Fibroblast of skin of abdomen (primary cell): ENCODE measurements at places on chromosomes 5 and 9.
A peak's percentile ranks its signal among the peaks of the same experiment; 100 is the strongest.

DNA sequence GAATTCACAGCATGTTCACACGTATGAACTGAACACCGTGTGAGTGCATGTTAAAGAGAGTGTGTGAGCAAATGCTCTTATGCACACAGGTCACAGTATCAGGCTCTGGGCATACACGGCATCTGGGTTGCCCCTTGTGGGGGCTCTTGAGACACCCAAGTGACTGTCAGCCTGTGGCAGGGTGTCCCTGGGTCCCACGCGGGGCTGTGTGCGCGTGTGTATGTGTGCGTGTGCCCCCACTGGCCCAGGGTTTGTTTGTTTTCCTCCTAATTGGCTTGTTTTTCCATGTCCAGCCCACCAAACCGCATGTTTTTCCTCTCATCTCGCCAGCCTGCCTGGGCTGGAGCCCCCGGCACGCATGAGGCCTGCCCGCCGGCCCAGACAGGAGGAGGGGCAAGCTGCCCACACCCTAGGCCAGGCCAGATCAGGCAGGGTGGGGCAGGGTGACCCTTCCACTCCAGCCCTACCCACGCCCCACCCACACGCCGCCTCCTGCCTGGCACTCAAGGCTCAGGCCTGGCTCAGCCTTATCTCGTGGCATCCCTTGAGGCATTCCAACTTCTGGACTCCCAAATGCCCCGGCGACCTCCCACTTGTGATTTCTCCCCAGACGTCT is 28.8 kb downstream of the CNTFR start:
- no peak for DNase-seq

DNA sequence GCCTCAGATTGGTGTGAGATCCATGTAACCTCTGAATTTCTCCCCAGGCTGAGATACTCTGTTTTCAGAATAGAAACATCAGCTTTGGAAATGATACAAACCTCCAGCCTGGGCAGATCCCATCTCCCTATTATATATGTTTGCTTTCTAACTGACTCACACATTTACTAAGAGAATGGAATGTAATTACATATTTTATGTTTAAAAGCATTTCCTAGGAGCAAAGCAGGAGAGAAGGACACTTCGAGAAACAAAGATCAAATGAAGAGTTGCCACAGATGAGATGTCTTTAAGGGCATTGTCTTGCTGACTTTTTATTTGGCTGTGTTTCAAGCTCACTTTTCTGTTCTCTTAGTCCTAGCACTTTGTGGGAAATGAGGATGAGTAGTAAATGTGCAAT is 96.3 kb downstream of the CDH18 start:
- peak; percentile 74 for DNase-seq

DNA sequence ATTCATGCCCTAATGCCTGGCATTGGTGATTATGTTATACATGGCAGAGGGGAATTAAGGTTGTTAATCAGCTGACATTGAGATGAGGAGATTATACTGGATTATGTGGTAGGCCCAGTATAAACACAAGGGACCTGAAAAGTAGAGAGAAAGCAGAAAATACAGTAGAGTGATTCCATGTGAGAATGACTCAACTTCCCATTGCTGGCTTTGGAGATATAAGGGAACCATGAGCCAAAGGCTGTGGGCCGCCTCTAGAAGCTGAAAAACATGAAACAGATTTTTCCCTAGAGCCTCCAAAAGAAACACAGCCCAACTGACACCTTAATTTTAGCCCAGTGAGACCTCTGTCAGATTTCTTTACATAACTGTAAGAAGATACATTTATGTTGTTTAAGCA is 65.0 kb upstream of the CTXN3 start:
- no peak for DNase-seq

GRCh38 chr5:14006823-14007520 is 62.5 kb upstream of the DNAH5 start:
- DNase-seq, result no peak

- DNase-seq, result peak; percentile 97
These were observed 11.9 kb downstream of the GLIPR2 start for GRCh38 chr9:36148311-36149051.

GRCh38 chr5:52727576-52727975 is 60.1 kb upstream of the ITGA1 start:
- peak; percentile 47 for DNase-seq

DNA sequence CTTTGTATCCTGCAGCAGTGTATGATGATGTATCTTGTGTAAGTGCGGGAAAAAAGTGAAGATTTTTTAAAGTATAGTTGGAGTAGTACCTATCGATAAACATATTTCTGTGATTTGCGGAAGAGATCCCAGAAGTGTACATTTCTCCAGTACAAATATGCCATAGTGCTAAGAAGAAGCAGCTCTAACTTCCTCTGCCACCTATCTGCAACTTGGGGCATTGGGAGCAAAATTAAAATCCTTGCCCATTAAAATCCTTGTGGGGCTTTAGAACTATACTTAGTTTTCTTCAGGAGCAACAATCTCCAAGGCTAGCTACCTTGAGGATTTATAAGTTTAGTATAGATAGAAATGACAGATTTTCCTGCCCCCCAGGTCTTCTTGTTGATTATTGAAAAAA is 123.7 kb downstream of the VCAN start:
- no peak for DNase-seq

- DNase-seq, result no peak
These were observed 6.7 kb downstream of the N4BP3 start for GRCh38 chr5:178119915-178120606.

DNA sequence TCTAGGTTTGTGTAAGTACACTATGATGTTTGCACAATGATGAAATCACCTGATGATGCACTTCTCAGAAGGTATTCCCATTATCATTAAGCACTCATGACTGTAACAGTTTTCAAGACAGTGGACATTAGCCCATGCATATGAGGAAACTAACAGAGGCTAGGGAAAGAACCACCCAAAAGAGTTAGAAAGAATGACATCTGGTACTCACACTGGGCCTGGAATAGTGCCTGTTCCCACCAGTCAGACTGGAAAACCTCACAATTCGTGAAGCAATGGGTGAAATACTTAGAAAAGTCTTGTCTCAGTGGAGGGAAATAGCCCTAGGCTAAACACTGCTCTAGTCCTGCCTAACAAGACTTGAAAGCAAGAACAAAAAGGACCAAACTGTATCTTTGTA is 117.4 kb upstream of the GDNF start:
- DNase-seq, result no peak

DNA sequence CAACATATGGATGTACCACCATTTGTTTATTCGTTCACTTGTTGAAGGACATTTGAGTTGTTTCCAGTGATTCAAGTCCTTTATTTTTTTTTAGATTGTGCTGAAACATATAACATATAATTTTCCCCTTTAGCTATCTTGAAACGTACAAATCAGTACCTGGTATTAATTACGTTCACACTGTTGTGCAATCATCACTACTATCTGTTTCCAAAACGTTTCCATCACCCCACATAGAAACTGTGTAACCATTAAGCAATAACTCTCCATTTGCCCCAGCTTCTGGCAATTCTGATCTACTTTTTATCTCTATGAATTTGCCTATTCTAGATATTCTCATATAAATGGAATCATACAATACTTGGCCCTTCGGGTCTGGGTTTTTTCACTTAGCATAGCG is 116.0 kb downstream of the FGF1 start:
- DNase-seq, result no peak

DNA sequence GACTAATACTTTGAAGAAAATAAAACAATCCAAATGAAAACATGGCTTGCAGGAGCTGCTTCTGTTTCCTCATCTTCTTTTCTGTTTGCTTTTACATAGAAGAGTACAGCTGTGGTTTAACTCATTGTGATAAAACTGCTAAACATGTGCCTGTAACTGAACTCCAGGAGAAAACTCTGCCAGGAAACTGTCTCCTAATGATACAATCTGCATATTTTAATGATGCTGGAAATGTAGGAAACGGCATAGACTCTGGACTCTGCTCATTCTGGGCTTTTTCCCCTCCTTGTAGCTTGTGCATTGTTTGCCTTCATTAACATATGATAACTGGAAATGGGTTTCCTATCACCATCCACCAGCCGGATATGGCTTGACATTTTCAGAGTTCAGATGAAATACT is 813.3 kb upstream of the WWC1 start:
- peak; percentile 71 for DNase-seq

GRCh38 chr5:93141969-93142368 is 439.1 kb downstream of the NR2F1-AS1 start:
- DNase-seq, result no peak

- DNase-seq, result no peak
These were observed 39.5 kb upstream of the CFAP157 start for GRCh38 chr9:127667127-127667844.

- DNase-seq, result no peak
These were observed 95.1 kb upstream of the OTULINL start for GRCh38 chr5:14486486-14486885.

- DNase-seq, result peak; percentile 69
These were observed 45.3 kb downstream of the SLC36A1 start for GRCh38 chr5:151492729-151493128.

- peak; percentile 67 for DNase-seq
These were observed 12.6 kb upstream of the DPYSL3 start for GRCh38 chr5:147522435-147522834.

DNA sequence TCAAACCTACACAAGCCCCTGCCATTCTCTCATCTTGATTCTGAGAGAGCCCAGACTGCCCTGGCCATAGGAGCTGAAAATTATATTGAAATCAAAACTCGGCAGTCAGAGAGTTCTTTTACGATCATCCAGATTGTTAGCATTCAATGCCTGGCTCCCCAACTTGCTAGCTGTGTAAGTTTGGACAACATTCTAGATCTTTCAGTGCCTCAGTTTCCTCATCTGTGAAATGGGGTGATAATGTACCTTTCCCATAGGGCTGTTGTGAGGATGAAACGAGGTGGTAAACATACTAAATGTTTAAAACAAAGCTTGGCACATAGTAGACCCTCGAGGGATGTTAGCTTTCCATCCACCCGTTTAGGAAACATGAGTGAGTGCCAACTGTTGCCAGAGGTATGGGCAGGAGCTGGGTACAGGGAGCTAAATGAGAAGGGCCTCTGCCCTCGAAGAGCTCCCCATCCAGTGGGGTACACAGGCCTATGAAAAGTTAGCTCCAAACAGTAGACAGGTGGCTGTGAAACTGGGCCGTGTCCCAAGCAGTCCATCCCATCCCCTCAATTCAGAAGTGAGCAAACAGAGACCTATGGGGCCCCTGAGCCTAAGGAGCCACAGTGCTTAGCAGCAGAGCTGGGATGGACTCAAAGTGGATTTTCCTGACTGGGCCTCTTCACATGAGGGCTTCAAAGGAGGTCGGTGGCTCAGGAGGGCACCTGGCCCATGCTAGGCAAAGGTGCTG is 17.3 kb upstream of the IGFBPL1 start:
- DNase-seq, result no peak

GRCh38 chr5:116395226-116395625 is 179.4 kb downstream of the SEMA6A start:
- DNase-seq, result no peak

DNA sequence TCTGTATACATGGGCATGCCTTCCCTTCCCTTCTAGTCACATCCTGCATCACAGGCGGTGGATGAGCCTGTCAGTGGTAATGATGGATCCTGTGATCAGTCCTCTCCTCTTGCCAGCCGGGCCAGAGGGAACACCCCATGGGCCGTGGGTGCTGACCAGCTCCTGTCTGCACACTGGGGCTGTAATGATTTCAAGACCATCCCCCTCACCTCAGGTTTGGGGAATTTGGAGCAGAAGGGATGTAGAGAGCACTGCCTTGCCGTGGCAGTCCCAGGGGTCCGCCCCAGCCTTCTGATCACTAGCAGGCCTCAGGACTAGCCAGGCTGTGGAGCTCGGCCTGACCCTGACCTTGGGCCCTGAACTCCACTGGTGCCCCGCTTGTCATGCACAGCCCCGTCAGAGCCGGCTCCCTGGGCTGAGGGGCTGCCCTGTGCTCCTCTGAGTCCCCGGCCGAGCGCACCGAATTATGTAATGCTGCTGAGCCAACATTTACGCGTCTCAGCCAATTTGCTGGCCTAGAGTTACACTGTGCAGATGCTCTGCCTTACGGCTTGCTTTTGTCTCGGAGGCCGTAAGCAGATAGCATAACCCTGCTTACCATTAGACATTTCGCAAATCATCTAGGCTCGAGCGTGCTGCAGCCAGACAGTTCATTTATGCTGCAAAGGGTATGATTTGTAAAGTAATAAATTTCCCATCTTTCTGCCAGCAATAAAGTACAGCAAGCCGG is 155.3 kb downstream of the MACROH2A1 start:
- DNase-seq, result peak; percentile 51

DNA sequence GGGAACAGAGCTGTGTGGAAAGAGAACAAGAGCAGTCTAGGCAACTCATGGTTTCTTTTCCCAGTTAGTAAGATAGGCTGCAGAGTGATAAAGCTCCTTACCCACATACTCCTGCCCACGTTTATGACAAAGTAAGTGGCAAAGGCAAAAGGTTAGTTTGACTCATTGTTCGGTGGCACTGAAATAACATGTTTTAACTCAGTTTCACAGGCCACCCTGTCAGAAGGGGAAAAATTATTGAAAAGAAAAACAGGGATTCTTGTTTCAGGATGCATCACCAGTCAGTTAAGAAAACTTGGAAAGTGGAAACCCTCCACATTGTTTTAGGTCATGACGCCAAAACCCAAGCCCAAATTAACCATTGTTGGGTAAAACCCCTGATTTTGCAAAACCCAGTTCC is 22.3 kb upstream of the DAB2 start:
- no peak for DNase-seq
